ENCODE measurements at places on chromosomes 5 and 9.
A peak's percentile ranks its signal among the peaks of the same experiment; 100 is the strongest.

DNA sequence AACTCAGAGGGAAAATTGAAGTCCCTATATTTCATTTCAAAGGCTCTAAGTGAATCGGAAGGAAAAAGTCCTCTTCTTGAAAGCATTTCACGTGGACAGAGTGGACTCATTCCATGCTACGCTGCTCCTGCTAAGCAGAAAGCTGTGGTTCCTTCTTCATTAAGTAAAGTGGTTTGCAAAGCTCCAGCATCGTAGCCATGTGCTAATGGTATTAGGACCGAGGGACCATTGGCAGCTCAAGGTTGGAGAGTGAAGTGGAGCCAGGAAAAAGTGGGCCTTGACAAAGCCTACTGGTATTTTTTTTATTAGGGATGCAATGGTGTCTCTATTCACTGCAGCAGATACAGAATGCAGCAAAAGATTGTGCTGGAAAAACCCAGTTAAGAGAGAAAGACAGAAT is 16.4 kb upstream of the SEMA4D start:
- DNase-seq, result no peak

DNA sequence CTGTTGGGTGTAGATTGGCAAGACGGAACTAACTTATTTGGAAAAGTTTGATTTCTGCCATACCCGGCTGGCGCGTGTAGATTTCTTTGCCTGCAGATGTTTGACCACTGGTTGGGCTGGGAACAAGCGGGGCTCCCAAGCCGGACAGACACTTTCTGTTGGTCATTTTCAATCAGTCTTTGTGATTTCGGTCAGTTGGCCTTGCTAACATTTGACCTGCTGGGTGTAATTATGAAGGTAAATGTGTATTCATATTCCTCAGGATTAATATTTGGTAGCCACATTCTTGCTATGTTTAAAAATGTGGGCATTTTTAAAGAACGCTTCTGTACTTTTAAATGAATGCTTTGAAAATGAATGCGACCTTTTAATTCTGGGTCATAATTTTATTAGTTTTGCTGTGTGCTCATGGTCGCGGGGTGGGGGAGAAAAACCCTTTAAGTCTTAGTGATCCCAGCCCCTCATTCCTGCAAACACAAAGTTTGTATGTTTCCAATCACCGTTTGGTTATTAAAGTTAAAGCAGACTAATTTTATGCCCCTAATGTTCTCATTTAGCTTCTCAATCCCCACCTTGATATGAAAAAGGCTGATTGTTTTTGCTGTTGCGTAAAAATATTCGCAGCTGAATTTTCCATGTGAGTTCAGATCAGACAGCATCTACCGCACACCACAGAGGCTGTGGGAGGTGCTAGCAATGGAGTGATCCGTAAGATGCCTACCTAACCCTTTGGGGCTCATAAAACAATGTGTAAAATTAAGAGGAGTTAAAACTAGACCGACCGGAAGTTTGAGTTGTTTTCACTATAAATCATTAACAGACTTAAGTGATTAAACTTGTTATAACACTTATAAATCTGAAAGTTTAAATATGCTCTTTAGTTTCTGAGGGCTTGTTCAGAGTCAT is 1.5 kb downstream of the RASGRF2 start:
- peak; percentile 51 for DNase-seq

DNA sequence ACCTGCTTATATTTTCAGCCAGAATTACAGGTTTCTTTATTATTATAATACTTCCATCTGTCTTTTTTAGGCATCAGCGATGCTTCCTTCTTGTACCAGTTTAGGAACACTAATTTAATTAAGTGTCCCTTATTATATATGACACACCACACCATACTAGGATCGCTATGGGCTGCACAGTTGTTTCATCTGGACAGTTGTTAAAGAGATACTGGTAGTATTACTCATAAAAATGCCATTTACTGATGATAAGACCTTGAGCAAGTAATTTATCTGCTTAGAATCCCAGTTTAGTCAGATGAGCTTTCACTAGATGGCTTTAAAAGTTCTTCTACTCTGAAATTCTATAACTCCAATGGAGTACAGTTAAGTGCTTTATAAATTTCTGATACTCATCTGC is 17.1 kb downstream of the ARSK start:
- no peak for DNase-seq

DNA sequence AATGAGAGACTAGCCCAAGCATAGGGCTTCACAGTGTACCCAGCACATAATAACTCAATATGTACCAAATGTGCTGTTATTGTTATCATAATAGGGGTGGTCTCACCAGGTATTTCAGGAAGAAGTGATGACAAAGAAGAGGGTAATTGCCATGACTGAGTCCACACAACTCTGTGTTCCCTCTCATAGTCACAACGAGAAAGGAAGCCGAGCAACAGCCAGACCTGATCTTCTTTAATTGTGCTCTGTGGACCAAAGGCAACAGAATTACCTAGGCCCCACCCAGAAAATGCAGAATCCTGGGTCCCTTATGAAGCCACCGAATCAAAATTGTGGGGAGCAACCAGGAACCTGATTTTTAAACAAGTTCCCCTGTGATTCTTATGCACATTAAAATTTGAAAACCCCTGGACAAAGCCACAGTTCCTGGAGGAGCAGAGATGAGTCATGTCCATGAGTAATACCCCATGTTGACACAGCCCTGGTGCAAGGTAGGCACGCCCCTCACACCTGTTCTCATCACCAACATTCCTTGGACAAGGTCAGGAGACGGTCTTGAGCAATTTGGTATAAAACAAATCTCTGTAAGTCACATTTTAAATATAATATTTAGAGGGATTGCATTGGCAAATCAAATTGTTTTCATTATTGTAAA is 5.2 kb downstream of the FGF1 start:
- no peak for DNase-seq

DNA sequence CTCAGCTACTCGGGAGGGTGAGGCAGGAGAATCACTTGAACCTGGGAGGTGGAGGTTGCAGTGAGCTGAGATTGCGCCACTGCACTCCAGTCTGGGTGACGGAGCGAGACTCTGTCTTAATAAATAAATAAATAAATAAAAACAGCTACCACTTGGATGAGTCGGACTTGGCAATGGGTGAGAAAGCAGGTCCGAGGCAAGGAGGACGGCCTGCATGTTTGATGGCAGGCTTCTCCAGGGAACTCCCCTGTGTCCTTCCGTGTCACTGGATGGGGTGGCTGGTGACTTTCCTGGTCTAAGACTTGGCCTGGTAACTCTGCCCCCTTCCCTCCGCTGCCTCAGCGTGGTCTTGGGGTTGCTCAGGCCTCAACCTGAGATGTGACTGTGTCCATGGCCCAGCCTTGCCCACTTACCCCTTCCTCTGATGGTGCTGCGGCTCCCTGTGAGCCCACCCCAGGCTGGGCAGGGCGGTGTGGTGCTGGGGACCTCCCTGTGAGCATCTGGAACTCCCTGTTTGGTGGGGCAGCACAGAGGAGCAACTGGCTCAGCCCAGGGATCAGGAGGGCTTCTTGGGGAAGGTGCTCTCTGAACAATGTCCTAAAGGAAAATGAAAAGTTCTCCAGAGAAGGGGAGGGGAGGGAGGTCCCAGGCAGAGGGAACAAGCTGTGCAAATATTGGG is 62.5 kb upstream of the PSD2 start:
- no peak for DNase-seq

GRCh38 chr5:136038635-136039034 is 9.8 kb downstream of the TGFBI start:
- no peak for DNase-seq

- no peak for DNase-seq
These were observed 418.3 kb upstream of the IRX4 start for GRCh38 chr5:2300861-2301574.

DNA sequence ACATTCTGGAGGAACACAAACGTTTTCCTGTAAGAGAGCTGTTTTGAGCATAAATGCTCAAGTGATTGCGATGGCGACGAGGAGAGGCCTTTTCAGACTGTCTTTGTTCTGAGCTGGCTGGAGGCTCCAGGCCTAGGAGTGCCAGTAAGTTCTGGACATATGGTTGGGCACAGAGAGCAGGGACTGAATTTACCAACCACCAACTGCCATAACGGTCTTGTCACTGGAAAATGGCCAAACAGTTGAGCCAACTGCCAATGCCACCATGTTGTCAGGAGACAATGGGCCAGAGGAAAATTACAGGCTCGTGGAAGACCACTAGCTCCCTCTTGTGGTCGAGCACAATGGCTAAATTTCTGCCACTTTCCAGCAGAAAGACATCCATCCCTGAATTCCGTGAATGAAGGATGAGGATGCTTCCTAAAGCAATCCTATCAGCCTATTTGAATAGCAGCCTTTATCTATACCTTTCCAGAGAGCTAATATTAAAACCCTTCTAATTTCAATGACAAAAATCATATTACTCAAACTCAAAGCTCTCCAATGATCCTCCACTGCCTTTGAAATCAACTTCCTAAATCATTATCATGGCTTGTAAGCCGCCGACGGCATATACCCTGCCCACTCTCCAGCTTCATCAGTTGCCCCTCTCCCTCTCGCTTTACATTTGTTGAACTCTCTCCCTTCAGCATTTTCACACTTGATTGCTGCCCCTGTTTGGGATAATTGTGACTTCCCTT is 66.9 kb upstream of the GLIS3 start:
- peak; percentile 27 for DNase-seq

- no peak for DNase-seq
These were observed 1.5 kb upstream of the MRPS30 start for GRCh38 chr5:44807269-44807668.

- no peak for DNase-seq
These were observed 13.8 kb upstream of the CDC23 start for GRCh38 chr5:138226910-138227309.

DNA sequence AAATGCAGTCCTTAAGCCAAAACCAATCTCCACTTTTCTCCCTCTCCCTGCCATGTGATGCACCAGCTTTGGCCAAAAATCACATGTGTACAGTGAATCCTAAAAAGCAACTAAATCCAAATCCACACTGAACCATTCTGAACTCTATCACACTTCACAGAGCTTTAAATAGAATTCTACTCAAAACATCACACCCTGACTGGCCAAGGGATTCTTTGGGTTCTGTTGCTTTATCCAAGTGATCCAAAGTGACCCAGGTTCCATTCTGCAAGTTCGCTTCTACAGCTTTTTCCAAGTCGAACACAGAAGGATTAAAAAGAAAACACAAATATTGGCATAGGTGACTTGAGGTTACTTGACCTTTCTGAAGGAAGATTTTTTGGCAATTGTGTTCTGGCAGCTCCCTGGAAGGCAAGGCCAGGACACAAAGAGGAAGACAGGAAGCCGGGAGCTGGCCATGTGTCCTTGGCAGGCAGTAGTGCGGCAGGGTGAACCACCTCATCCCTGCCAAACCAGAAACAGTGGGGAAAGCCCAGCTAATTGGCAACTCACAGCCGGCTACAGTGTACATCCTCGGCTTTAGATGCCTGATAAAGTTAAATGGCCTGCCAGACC is 115.0 kb downstream of the NFIB start:
- no peak for DNase-seq

DNA sequence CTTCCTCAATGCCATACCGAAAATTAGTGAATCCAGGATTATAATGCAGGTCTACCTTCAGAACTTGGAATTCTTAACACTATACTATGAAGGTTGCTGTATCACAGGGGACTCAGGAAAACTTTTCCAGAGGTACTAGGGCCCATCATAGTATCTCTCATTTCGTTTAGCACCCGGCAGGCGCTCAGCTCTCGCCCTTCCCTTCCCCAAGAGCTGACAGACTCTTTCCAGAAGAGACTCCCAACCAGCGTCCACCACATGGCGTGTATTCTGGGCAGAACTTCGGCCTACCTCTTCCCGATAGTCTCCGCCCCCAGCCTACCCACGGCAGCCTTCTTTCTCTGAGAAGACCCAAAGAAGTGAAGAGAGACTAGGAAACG is 271 bp downstream of the NOL8 start:
- DNase-seq, result no peak

- DNase-seq, result no peak
These were observed 158.8 kb downstream of the CRB2 start for GRCh38 chr9:123514766-123515165.

- DNase-seq, result peak; percentile 57
These were observed 12.2 kb downstream of the TNIP1 start for GRCh38 chr5:151068433-151069197.

DNA sequence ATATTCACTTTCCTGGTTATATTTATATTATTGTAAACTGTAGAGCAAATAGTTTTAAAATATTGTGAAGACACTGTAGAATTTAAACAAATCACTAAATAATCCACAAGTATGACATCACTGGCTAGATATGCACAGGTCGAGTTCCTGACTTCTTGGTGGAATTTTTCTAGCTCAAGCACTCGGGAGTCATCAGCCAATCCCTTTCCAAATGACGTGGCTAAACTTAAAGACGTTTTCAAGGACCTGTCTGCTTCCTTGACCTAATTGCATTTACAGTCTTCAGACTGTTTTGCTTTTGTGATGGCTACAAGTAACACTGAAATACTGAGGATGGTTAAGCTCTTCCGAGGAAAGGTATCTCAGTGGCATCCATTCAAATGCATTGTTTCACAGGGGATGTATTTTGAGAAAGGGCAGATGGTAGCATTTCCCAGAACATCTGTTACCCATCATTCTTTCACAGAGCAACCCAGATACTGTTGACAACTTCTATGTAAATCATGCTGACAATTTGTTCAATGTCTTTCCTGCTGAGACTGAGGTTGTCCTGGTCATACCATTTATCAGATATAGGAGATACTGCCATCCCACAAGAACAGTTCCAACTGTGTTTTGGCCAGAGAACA is 262.8 kb downstream of the CDH10 start:
- no peak for DNase-seq

GRCh38 chr9:34197756-34198711 is 19.2 kb downstream of the UBAP1 start:
- DNase-seq, result no peak

GRCh38 chr5:110702300-110702699 is 24.2 kb downstream of the TMEM232 start:
- DNase-seq, result no peak

GRCh38 chr9:33329979-33330378 is 39.7 kb downstream of the NFX1 start:
- no peak for DNase-seq

DNA sequence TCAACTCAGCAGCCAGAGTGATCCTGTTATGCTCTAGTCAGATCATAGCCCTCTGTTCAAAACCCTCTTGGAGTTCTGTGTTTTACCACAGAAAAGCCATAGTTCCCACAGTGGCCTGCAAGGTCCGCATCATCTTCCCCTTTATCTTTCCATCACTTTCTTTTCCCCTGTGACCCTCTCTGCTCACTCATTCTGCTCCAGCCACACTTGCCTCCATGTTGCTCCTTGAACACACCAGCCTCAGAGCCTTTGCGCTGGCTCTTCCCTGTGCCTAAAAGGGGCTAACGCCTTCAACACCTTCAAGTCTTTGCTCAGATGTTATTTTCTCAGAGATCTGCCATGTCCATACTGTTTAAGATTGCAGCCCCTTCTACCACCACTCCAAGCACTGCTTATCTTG is 26.3 kb downstream of the CSF2 start:
- DNase-seq, result no peak

Measured in stimulated activated CD4-positive, alpha-beta T cell treated with anti-CD3 and anti-CD28 coated beads, Interleukin-12 subunit alpha, Interleukin-12 subunit beta, amount 100 ng/mL, for 48 hours (primary cell).